ENCODE measurements at places on chromosomes 4 and X.
A peak's percentile ranks its signal among the peaks of the same experiment; 100 is the strongest.

DNA sequence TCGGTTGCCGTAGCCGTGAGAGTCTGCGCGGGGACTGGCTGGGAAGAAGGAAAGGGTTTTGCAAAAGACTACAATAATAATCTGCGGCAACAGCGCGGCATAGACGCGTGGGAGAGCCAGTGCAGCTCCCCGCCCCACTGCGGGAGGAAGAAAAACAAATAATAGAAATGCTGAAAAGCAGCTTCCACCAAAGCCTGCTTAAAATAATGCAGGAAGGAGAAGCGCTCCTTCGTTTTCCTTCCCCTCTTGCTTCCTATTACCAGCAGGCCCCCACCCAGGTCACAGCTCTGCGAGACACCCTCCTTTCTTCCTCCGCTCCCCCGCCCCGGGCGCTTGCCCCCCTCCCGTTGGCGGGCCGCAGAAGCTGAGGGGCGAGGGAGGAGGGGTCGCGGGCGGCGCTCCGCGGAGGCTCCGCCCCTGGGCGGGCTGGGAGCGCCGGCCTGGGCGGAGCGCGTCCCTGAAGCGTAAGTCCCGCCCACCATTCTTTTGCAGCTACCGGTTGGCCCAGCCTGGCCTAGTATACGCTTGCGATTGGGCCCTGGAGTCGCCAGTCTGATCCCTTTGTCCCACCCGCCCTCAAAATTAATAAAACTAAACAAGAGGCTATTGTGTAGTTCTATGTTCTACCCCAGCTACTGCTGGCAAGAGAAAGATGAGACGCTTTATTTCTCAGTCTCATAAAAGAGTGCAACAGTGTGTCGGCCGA is 636 bp upstream of the AMOT start:
- DNase-seq: peak; percentile 71

DNA sequence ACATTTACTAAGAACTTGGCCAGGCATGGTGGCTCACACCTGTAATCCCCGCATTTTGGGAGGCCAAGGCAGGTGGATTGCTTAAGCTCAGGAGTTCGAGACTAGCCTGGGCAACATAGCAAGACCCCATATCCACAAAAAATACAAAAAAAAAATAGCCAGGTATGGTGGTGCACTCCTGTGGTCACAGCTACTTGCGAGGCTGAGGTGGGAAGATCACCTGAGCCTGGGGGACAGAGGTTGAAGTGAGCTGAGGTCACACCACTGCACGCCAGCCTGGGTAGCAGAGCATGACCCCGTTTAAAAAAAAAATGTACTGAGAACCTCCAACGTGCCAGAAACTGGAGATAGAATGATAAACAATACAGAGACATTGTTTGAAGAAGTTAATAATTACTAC is 8.0 kb downstream of the OPRPN start:
- no peak for DNase-seq

DNA sequence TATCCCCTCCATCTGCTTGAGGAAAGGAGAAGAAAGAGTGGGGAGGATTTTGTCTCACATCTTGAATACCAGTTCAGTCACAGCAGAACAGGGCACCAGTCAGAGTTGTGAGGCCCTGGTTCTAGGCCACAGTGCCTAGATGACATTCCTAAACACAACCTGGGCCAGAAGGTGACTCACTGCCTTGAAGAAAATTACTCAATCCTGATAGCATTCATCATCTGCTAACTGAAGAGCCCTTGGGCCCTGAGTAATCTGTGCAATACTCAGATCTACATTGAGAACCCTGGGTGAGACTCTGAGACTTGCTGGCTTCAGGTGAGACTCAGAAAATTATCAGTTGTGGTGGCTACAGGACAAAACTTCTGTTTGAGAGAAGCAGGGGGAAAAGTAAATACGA is 20.5 kb upstream of the PRR32 start:
- DNase-seq: no peak

- DNase-seq: no peak
Observed at GRCh38 chr4:1536579-1537409, 130.6 kb upstream of the NKX1-1 start.

DNA sequence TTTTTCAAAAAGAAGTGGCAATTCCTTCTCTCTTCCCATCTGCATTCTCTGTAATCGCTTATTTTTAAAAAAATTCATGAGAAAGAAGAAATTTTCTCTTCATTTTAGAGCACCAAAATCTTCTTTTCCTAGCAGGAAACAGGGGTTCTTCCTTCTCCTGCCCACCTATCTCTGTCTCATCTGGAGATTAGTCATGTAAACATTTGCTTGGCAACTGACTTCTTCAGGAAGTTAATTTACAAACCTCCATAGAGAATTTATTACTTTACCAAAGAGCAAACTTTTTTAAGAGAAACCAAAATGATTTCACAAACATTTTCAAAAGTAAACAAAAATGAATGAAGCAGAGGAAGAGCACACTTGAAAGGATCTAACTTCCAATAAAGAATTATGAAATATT is 13.5 kb downstream of the TTC29 start:
- DNase-seq: no peak

GRCh38 chr4:118814891-118815290 is 21.0 kb downstream of the SEC24D start:
- DNase-seq: no peak

DNA sequence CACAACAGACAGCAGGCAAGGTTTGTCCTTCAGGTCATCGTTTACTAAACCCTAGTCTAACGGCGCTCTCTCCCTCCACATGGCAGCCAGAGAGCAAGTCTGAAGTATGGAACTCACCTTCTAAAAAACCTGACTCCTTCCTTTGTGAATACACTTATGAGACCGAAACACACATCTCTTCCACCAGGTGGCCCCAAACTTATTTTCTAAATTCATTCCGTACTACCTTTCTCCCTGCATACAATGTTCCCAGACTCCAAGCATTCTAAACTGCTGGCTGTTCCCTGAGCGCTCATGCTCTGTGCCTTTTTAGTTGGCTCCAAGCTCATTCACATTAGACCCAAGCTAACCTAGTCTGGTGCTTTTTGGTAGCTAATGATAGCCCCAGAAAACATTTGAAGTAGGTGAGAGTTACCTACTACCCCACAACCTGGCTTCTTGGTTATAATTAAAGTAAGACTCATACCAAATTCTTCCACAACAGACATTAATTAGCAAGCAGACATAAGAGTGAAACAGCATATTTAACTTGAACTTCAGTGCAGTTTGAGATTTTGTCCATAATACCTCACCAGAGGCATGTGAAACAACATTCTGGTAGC is 67.6 kb upstream of the DCLK2 start:
- DNase-seq: no peak

- DNase-seq: no peak
Observed at GRCh38 chrX:138011468-138011867, 445.5 kb downstream of the ZIC3 start.

GRCh38 chr4:102356562-102357202 is 11.4 kb upstream of the SLC39A8 start:
- DNase-seq: no peak

- no peak for DNase-seq
Observed at GRCh38 chrX:49058794-49059193, at the start of gene CCDC120. TSS of gene CCDC120 (plus strand) at chrX:49058999. CDS start at chrX:49062042, 3,043 bp downstream.

DNA sequence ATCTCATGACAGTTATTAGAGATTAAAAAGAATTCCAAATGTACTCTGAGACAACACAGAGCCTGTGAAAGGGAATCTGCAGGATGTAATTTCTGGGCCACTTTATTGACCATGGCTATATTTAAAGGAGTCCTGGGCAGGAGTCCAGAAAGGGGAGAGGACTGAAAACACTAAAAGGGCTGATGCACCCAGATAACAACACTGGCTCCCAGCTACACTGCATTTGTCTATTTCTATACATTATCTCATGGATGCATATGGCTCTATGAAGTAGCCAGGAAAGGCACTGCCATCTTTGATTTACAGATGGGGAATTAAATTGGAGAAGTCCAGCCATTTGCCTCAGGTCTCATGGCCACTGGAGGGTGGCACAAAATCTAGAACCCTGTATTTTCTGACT is 56.0 kb downstream of the MED28 start:
- no peak for DNase-seq

GRCh38 chrX:43840265-43840664 is 42.0 kb downstream of the MAOB start:
- DNase-seq: no peak

DNA sequence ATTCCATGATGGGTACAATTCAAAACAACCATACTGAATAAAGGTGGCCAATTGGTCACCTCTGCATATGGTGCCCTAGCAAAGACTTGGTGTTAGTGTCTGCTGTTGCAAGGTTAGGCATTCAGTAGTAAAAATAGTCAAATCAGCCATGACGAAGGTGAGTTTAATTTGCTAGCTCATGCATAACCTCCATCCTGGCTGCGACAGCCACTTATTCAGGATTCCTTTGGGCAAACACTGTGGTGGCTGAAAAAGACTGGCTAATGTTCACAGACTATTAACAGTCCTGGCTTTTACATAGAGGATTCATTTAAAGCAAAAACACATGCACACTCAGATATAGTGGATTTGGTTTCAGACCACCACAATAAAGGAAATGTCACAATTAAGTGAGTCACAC is 34.8 kb upstream of the MAP9 start:
- no peak for DNase-seq

DNA sequence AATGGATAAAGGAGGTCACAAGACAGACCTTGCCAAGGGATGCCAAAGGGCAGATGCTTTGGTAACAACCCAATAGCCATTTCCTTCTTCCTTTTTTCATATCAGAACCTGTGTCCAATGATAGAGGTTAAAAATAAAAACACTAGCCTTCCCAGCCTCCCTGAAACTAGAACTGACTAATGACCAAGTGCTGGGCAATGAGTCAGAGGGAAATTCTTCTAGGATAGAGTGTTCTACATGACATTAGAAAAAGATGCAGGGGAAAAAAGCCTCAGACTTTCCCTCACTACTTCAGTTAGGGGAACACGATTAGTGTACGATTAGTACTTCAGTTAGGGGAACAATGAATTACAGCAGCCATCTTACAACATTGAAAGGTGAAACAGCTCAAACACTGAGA is 29.3 kb upstream of the FAM47C start:
- no peak for DNase-seq

- peak; percentile 42 for DNase-seq
Observed at GRCh38 chrX:17527922-17528321, 152.9 kb downstream of the NHS start.

- no peak for DNase-seq
Observed at GRCh38 chr4:7014815-7015214, 28.4 kb upstream of the TADA2B start.

- DNase-seq: no peak
Observed at GRCh38 chr4:101818362-101818761, 27.8 kb downstream of the BANK1 start.

DNA sequence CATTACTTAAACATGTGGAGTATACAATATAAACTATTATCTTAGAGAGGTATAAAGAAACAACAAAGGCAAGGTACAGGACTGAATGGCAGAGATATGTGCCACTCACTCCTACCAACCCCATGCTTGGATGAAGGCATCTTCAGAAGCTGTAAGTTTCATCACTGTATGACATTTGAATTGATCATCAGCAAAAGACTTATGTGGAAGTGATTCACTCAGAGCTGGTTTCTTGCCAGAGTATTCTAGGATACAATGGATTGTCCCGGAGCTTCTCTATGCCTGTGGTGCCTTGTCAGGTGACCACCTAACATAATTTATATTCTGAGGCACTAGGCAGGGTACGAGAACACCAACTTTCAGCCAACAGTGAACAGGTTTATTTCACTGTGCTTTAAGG is 392.2 kb downstream of the PPP1R2C start:
- no peak for DNase-seq

DNA sequence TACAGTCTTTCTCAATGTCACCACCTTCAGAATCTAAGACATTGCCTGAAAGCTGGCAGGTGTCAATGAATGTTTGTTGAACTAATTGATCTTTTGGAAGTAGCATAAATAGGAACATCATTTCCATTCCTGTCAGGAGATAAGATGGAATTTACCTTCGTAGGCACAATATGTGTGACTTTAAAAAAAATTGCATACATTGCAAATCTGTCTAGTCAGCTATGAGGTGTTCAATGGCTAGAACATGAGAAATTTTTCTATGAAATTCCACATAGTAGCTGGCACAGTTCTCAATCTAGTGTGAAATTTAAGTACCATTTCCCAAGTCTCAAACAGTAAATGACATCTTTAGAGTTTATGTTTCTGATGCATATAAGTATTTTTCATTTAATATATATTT is 10.3 kb downstream of the PAGE2 start:
- DNase-seq: no peak

GRCh38 chr4:118270492-118270891 is 82.3 kb downstream of the PRSS12 start:
- DNase-seq: peak; percentile 28

DNA sequence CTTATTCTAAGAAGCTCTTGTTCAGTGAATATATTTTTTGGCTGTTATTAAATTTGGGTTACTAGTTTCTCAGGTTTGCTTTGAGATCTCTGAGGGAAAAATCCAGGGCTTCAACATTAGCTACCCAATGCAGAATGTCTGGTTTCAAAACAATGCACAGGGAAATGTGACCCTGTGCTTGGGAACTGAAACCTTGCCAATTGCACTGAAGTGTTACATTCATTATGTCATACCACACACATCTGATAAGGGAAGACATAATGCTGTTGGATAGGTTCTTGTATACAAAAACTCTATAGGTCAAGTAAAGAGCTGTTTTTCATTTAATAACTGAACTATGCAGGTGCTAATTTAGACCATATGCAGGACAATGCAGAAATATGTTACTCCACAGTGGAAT is 345.3 kb upstream of the BMP3 start:
- no peak for DNase-seq

DNA sequence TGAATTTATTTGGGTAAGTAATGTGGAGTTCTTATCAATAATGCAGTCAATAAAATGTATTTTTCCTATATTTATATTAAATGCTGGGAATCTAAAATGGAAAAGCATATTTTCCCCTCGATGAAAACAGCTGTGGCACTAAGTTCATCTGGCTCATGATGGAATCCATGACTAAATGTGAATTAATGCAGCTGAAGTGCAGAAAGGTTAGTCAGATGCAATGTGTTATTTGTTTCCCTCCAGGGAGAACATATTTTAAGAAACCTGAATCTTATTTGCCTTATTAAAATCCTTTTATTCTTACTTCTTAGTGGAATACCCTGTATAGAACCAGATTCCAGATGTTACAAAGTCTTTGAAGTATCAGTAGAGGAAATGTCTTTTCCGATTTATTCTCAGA is 247.9 kb downstream of the ARHGAP24 start:
- DNase-seq: no peak

DNA sequence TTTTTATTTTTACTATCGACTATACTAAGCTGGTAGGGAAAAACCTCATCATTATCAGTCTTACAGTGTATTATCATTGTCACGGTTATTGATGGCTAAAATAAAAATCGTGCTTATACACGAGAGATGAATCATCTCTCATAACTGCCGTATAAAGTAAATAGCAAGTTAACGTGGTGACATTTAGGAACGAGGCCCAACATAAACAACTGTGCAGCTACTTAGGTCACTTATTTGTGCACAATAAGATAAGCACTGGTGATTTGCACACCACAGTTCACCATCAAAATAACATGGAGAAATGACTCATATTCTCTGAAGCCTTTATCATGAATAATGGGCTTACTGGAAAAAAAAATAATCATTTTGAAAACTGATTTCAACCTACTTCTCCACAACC is 482.0 kb upstream of the TENM3 start:
- DNase-seq: no peak

- DNase-seq: no peak
Observed at GRCh38 chr4:72094059-72094797, 62.4 kb downstream of the NPFFR2 start.

Data from CD14-positive monocyte (primary cell).